Activated B cell treated with CpG ODN at 0.5 μM for 24 hours (primary cell): ENCODE measurements at places on chromosomes 13 and 19.

DNA sequence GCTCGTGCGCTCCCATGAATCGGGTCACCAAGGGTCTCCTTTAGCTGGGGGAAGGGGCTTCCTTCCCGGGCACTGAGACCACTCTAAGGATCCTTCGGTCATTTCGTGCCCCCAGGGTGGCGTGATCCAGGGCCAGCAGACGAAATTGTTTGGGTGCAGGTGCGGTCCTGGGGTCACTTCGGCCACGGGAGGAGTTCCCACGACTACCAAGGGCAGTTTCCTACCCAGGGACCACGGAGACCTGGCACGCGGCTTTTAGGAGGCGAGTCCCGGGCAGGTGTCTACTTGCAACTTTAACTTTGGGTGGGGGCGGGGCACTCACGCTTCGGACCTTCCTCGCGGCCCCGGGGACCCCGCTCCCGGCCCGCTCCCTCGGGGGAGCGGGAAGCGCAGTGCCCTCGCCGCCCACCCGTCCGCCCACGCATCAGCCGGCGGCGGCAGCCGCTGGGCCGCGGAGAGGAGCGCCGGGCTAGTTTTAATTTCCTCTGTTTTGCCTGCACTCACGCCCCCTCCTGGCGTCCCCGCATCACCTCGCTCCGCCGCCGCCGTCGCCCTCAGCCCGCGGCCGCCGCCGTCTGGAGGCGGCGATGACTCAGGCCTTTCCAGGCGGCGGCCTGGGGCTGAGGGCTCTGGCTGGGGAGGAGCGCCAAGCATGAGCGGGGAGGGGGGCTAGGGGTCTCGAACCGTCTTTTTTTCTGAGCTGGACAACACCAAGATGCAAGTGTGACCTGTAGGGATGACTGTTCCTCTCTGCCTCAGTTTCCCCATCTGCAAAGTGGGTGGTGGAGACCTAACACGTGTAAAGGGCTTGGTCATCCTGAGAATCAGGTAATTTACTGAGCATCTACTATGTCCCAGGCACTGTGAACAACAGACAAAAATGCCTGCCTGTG is 21.8 kb downstream of the OLFM2 start:
- peak; percentile 35 for DNase-seq

DNA sequence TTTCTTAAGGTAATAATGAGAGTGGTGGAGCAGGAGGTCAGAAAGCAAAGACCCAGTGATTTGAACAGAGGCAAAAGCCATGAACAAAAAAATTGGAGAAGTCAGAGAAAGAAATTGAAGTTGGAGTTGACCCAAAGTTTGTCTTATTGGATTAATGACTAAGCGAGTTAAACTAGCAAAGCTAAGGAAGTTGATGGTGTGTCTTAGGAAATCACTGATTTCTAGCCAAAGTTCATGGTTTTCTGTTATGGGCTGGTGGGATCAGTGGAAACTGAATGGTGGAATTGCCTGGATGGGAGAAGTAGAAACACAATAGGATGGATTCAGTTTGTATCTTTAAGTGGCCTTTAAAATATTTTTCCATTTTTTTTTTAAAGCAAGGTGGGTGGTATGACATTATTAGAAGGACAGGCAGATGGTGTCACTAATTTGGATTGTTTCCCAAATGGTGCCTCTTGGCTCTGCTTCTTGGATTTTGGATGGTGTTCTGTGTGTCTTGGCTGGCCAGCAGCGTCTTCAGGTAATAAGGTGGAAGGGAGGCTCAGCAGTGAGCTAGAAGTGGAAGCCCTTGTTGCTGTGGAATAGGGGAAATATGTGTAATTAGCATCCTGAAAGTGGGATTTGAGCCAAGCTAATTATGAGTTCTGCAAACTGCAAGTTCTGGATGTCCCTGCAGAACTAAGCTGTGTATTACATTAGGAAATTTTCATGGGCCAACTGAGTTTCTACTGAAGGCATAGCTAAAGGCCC is 302.9 kb downstream of the LMO7 start:
- DNase-seq = no peak

DNA sequence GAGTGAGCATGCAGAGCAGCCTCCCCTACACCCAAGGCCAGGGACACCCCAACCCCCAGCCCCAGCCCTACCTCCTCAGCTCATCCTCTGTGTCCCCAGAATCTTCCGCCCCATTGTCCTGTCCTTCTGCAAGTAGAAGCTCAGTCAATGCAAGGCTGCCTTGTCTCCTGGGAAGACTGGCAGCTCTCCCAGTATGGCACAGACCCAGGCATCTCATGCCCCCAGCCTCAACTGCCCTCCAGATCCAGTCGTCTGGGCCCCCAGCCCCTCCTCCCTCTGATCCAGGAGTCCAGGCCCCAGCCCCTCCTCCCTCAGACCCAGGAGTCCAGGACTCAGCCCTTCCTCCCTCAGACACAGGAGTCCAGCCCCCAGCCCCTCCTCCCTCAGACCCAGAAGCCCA is 13.0 kb downstream of the ZNF575 start:
- no peak for DNase-seq

DNA sequence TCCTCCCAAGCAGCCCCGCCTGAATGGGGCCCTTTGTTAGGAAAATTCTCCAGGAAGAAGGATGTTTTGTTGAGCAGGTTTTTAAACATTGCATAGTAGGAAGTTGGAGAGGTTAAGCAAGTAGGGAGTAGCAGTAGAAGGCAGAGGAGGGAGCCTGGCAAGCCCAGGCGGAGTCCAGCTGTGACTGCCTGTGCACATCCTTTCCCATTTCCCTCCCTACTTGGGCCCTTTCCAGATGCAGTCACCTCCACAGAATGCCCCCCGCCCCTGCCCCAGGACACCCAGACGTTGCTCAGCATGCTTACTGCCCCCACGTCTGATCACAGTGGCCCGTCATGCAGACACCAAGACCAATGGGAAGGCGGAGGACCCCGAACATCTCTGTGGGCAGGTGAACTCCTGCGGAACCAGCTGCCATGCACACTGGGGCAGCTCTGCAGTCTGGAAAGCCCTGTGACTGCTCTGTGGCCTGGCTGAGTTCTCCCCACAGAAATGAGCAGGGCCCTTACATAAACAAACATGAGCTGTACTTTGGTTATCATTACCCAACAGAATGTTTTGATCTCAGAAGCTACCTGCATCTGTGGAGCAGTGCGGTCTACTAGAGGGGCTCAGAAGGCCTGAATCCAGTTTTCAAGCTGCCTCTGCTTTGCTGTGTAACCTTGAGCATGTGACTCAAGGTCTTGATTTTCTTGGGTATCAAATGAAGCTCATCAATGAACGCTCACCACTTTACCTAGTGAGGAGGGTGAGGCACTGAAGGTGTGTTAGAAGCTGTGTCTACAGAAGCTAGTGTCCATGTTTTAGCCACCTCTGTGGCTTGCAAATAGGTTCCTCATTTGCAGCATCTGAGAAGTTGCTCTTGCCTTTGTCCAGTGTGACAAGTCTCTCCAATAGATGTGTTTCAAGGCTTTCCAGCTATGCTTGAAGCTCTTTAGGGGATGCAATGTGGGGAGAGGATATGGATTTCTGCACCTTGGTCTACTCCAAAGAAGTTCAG is 84.2 kb downstream of the TNFRSF19 start:
- DNase-seq = no peak

DNA sequence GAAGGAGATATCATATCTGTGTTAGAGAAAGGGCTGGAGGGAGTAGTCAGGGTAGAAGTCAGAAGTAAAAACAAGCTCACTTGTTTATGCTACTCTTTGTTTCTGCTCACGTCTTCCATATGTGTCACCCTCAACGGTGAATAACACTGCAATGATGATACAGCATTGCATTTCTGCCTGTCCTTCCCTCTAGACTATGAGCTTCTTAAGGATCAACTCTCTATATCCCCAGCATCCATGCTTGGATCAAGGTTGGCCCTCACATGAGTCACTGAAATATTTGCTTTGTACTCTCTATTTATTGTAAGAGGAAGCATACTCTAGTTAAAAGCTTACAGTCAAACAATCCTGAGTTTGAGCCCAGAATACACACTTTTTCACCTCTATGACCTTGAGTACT is 406.0 kb downstream of the RFC3 start:
- no peak for DNase-seq

DNA sequence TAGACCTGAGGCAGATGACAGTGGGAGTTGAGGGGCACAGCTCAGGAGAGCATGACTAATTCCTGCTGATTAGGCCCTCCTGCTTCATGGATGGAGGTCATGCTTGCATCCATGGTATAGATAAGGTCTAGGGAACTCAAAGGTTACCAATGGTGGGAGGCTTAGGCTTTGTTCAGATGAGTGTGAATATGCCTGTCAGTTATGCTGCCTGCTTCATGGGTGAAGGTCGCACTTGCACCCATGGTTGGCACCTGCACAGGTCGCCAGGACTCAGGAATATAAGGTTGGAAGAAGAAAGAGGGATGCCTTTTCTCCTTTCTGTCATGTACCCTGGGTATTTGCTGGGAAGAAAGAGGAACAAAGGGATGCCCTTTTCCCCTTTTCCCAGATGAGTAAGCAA is 53.4 kb upstream of the GJB6 start:
- no peak for DNase-seq

- DNase-seq = no peak
Measured at GRCh38 chr19:50003810-50004419, 21.3 kb downstream of the VRK3 start.

DNA sequence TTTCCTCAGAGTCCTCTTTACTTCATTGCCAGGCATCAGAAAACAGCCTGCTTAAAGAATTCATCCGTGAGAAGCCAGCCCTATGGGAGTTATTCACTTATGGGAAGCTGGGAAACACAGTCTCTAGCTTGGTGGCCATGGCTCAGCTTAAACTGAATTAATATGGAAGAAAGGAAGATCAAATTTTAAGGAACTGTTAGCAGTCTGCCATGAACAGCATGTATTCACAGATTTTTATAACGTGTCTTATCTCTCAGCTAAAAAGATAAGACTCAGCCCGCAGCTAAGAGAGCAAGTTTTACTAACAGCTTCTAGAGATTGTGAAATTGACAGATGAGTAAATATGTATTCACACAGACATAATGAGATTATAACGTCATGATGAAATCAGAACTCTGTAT is 253.7 kb upstream of the RXFP2 start:
- no peak for DNase-seq

DNA sequence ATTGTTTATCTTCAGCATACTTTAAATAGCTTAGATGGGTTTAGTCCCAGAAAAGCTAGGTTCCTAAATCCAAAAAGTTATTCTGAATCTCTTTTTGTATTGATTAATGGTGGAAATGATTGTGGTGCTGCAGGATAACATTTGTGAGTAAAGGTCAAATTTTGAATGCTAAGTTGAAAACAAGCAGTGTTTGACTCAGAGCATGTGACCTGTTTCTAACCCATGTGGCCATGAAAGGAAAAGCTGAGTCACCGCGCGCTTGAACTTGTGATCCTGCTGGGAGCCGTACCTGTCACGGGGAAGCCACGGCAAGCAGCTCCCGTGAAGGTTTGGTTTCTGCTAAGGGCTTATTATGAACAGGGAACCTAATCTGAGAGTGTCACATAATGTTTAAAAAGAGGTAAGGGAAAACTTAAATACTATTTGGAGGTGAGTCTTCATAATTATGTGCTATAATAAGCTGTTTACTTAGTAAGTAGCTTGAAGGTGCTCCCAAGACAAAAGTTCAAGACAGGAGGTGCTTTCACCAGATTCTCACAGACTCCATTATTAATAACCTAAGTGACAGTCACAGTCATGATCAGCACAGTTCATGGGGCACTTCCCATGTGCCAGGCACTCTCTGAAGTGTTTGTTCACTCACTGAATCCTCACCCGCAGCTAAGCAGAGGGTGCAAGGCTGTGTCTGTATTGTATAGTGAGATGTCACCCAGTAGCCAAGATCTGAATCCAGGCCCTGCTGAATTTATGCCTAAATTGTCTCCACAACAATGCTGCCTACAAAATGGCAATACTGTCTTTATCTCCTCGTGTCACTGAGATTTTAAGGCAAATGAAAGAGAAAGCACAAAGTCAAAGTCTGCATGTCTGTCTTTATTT is 286.5 kb downstream of the MYO16 start:
- DNase-seq = peak; percentile 30

DNA sequence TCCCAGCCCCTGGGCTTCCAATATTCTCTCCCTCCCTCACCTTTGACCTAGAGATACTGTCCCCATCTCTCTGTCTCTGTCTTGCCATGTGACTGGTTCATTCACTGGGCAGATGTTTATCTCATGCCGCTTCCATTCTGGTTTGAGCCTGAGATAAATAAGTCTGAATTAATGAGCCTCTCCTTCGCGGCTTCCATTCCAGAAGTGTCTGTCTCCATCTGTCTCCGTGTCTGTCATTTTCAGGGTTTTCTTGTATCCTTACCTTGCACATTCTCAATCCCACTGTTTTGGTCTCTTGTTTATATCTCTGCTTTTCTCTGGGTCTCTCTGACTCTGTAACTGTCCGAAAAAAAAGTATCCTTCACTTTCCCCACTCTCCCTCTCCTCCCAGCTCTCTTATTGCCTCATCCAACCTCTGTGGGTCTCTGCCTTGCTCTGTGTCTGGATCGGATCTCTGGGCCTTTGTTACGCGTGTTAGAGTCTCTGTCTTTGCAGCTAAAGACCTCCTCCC is 4.3 kb downstream of the SPHK2 start:
- no peak for DNase-seq

DNA sequence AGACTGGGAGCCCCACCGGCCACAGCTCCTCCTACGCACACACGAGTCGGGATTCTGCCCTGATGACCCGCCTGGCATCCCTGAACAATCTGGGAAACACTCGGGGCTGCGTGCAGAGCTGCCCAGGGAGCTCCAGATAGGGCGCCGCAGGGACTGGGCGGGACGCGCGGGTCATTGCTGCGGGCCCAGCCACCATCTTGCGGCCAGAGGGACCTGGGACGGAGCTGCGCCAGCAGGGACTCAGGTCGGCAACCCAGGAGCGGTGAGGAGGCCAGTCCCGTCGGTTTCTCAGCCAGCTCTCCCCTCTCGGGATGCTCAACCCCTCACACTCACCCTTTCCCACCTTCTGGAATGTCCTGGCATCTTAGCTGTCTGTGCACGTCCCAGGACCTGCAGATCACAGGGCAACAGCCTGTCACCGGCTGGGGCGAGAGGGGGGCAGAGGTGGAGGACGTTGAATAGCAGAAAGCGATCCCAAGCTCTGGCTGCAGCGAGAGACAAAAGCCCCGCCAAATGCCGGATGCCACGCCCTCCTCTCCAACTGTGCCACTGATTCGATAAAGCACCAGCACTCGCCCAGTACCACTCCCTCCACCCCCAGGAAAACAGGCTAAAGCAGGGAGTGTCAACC is 20.4 kb upstream of the ZNF91 start:
- no peak for DNase-seq
